ENCODE measurements at places on chromosomes 16 and 17. TPM values are rescaled to one million over a fixed set of nuclear protein-coding genes. Genes with fewer than 3 reads are reported as not detected.

The ALOX12B gene
- total RNA-seq: 15.0 TPM

The CHD9NB gene
- total RNA-seq: 2.2 TPM

The TERB1 gene
- 0.08 TPM for total RNA-seq

The ADGRG3 gene
- 0.84 TPM for total RNA-seq

The KRT9 gene
- 0.16 TPM for total RNA-seq

The C17orf50 gene
- total RNA-seq: not detected

The HOXB1 gene
- total RNA-seq: 0.24 TPM

The SLFN11 gene
- total RNA-seq: 6.6 TPM

The TBC1D3C gene
- total RNA-seq: not detected

The PLA2G10 gene
- not detected for total RNA-seq

The ANKS4B gene
- total RNA-seq: not detected

- no peak for ATAC-seq
Observed at GRCh38 chr17:34475296-34475695, 104.1 kb upstream of the TMEM132E start.

GRCh38 chr17:68777243-68777855 is 176.2 kb upstream of the FAM20A start:
- peak; percentile 44 for ATAC-seq

GRCh38 chr16:75402821-75403475 is 30.4 kb downstream of the CFDP1 start:
- peak; percentile 48 for ATAC-seq

DNA sequence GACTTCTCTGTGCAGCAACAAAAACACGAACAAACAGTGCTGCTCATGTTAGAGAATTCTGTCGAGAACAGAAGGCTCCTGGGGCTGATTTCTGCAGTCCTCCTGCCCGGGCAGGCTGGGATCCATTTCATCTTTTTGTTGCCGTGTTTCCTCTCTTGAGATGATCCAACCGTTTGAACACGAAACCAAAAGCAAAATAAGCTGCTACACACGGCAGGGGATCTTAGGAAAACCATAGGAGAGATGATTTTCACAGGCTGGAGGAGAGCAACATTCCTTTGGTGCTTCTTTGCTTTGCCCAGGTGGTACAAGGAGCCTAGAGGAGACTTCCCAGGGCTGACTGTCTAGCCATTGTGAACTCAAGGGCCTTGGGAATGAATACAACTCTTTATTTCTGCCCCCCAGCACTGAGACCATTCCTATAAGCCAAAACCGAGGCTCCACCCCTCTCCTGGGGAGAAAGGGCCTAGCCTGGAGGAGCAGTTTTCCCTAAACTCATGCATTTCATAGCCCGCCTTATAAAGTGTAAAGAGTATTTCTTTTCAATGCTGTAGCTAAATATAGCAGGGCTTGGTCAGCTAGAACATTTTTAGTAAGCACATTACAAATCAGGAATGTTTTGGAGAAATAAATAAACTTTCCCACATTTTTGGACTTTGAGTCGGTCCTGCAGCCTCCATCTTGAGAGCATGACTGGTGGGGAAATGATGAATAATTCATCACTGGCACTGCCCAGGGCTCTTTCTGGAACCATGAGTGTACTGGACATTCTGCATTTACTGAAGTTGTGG is 7.7 kb downstream of the FOXL1 start:
- ATAC-seq: no peak

DNA sequence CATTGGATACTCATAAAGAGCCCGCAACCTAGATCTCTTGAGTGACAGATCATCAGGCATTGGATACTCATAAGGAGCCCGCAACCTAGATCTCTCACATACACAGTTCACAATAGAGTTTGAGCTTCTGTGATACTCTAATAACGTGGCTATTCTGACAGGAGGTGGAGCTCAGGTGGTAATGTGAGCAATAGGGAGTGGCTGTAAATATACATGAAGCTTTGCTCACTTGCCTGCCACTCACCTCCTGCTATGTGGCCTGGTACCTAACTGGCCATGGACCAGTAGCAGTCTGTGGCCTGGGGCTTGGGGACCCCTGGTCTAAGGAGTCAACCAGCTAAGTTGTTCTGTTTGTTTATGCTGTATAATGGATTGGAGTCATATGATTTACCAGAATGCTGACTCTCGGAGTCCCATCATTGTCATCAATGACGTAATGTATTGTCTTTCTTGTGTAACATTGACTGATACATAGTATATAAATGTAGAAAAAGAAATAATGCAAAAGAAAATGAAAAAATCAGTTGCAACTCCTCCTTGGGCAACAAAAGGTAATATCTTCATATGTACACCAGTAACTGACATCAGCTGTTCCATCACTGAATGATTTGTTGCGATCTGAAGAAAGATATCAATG is 17.5 kb downstream of the ABCA9 start:
- no peak for ATAC-seq

DNA sequence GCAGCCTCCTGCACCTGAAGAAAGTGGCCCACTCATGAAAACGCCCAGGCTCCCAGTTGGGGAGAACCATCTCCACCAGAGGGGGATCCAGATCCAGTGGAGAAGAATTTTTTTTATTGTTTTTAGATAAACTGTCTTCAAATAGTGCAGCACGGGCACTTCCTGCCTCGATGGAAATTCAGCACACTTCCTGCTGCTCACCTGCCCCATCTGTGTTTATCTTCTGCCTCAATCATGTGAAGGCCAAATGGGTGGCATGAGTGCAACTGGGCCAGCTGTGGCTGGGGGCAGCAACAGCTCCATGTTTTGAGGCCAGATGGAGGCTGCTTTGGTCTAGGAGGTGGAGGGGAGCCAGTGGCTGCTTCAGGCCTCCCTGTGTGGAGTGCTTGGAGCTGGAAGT is 75.9 kb upstream of the WSB1 start:
- ATAC-seq: no peak

GRCh38 chr17:37206299-37206698 is 169.5 kb upstream of the C17orf78 start:
- ATAC-seq: no peak

- ATAC-seq: peak; percentile 57
Observed at GRCh38 chr16:89502081-89502843, 5.9 kb upstream of the SPG7 start.

- no peak for ATAC-seq
Observed at GRCh38 chr17:36000732-36001109, 632 bp downstream of the CCL15 start.

DNA sequence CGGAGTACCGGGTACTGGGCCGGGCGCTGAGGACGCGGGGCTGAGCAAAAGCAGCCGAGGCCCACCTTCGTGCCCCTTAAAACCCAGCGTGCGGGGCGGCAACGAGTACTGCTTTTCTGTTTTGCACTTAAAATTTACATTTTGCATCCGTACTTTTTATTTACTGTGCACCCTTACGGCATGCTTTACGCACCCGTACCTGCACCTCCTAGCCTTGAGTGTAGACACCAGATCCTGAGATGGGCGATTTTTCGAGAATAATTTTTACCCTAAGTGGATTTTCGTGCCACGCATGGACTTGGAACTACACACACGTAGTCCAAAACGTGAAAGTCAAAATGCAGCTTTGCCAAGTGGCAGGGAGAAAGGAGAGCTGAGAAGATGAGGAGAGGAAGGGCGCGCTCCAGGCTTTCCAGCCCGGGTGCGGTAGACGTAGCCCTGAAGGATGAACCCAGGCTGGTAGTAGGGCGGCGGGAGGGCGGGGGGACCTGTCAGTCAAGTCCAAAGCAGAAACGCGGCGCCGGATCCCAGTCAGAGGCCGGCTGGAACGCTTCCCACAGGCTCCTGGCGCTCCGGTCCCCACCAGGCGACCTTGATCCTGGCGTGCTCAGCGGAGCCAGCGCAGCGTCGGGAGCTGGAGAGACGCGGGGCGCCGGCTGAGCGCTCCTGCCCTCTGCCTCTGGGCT is 1.2 kb upstream of the CBLN1 start:
- ATAC-seq: no peak

DNA sequence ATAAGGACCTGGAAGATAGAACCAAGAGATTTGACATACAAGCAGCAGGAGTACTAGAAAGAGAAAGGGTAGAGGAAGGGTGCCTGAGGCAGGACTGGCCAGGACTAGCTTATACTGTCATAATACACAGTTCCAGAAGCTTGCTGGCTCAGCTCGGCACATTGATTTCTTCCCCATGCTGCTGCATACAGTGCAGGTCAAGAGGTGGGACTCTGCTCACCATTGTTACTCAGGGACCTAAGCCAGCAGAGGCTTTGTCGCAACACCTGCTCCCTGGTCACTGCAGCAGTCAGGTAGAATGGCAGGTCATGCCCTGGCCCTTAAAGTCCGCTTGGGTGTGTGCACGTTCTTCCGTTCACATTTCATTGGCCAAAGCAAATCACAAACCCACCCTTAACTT is 32.8 kb downstream of the LDHD start:
- ATAC-seq: peak; percentile 30

GRCh38 chr17:15466131-15466530 is 1.3 kb downstream of the CDRT4 start:
- ATAC-seq: no peak
